Hematopoietic multipotent progenitor cell treated with erythropoietin and hydrocortisone succinate and interleukin-3 and kit ligand, for 4 days (in vitro differentiated cells): ENCODE measurements at places on chromosomes 5 and 9.

- DNase-seq: no peak
Observed at GRCh38 chr5:93821891-93822415, 80.6 kb upstream of the POU5F2 start.

- peak; percentile 57 for DNase-seq
Observed at GRCh38 chr9:19379697-19380046, 364 bp downstream of the RPS6 start.

DNA sequence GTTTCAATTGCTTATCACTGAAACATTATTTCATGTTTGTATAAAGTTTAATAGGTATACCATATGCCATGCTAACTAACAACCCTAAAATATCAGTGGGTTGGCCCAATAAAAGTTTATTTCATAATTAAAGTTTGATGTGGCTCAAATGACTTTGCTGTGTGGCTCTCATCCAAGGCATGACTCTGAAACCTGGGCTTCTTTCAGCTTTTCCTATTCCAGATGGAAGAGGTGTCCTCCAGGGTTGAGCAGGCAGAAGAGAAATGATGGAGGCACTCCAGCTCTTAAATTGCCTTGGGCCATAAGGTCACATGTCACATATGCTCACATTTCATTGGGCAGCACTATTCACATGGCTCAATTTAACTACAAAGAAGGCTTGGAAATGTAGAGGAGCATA is 101.9 kb downstream of the MACIR start:
- no peak for DNase-seq

- peak; percentile 84 for DNase-seq
Observed at GRCh38 chr5:31581498-31582099, 49.5 kb downstream of the C5orf22 start.

- no peak for DNase-seq
Observed at GRCh38 chr5:83199126-83199525, 121.8 kb downstream of the XRCC4 start.

DNA sequence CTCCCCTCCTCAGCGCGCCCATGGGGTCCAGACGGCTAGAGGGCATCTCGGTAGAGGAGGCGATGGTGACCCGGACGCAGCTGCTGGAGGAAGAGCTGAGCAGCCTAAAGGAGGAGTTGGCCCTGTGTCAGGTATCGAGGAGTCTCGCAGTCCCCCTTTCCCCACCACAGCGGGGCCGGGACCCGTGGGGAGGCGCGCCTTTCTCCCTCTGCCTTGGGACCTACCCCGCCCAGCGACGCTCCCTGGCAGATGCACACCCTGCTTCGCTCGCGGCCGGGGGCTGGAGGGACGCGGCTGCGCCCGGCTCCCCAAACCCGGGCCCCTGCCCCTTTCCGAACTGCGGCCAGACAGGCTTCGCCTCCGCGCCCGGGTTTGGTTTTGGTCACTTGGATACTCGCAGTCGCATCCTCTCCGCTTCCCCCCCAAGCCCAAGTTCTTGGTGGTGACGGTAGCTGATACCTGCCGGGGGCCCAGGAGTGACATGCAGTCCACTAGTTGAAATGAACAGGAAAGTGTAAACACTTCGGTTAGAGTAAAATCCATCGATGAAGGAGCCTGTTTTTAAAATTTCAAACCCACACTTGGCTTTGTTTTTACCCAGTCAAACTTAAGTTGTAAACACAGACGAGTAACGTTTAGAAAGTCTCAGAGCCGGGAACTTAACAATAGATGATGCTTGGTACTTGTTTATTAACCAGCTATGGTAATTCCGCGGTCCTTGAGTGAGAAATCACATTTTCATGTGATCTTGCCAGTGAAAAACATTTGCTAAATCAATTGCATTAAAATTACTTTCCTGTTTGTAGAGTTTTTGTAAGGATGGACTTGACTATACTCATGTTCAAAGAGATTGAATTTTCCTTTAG is 688 bp downstream of the CNTLN start:
- DNase-seq: peak; percentile 76

- peak; percentile 61 for DNase-seq
Observed at GRCh38 chr5:65734921-65735320, 12.9 kb downstream of the NLN start.

- no peak for DNase-seq
Observed at GRCh38 chr5:172740428-172741205, 30.4 kb downstream of the DUSP1 start.

GRCh38 chr9:92656537-92656925 is 13.4 kb downstream of the IPPK start:
- DNase-seq: no peak

- no peak for DNase-seq
Observed at GRCh38 chr5:79547982-79548381, 34.0 kb upstream of the HOMER1 start.

DNA sequence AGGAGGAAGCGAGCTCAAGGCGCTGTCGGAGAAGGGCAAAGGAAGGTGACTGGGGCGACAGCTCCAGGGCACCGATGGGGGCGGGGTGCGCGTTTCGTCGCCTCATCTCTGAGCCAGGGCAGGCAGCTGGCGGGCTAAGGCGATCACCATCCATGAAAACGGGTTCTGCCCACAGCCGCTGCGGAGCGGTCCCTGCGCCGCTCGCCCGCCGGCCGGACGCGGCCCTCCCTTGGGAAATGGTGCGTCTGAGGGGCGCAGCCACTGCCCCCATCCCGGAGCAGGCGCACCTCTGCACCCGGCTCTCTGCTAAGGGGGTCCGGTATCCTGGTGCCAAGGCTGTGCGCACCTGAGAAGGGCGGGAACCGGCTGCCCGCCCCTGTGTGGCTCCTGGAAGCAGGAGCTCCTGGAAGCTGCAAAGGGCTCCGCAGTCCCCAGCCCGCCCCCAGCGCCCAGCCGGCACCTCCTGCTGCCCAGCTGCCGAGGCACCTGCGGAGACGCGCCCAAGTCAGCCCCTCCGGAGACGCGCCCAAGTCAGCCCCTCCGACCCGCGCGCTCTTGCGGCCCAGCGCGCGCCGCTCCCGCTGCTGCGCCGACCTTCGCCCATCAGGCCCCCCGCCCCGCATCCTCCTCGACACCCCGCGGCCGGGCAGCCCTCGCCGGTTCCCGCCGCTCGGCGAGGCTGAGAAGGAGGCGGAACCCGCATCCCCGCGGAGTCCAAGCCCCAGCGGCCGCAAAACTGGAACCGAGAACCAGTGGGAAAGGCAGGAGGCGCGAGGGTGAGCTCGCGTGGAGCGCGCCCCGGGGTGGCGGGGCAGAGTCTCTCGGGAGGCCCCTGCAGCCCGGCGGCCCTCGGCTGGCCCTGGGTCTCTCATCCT is 757 bp downstream of the ANKRD34B start:
- peak; percentile 8 for DNase-seq

DNA sequence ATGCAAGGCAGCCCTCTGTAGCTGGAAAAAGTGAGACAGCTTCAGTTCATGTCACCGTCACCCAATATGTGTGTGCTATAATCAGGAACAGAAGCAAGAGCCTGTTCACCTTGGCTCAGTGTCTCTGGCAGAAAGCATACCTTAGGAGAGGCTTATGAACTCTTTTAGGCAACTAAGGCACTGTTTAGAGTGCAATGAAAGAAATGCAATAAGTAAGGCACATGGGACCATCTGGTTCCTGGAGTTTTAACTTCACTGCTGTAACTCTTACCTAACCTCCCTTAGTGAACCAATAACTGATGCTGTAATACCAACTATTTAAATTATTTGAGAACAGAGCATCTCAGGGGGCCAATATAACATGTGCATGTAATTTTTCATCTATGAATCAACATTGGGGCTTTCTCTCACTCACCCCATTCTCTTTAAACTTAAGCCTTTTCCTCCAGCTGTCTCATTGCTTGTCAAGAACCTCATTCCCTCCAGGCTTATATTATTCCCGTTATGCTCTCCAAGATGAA is 32.4 kb downstream of the C9 start:
- DNase-seq: no peak

DNA sequence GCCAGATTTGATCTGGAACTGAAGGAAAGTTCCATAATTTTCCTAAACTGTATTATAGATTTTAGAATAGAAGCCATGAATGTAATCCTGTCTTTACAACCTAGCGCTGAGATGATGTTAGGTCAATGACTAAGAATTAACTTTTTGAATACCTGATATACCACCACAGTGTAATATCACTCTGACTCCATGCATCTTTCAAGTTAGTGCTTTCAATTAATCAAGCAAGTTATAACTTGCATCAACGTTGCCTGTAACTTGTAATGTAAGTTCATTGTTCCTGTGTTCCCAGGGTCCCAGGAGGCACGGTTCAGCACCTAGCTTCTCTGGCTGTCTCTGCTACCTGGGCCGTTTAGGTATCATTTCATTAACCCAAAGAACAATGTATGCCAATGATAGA is 139.3 kb downstream of the CSNK1G3 start:
- DNase-seq: no peak

DNA sequence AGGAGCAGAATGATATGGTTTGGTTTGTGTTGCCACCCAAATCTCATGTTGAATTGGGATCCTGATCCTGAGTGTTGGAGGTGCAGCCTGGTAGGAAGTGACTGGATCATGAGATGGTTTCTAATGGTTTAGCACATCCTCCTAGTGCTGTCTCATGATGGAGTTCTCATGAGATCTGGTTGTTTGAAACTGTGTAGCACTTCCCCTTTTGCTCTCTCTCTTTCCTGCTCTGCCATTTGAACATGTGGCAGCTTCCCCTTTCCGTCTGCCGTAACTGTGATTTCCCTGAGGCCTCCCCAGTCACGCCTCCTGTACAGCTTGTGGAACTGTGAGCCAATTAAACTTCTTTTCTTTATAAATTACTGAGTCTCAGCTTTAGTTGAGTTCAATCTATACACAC is 756.8 kb upstream of the CDH6 start:
- DNase-seq: peak; percentile 73

- no peak for DNase-seq
Observed at GRCh38 chr5:124671193-124671592, 75.2 kb downstream of the ZNF608 start.

DNA sequence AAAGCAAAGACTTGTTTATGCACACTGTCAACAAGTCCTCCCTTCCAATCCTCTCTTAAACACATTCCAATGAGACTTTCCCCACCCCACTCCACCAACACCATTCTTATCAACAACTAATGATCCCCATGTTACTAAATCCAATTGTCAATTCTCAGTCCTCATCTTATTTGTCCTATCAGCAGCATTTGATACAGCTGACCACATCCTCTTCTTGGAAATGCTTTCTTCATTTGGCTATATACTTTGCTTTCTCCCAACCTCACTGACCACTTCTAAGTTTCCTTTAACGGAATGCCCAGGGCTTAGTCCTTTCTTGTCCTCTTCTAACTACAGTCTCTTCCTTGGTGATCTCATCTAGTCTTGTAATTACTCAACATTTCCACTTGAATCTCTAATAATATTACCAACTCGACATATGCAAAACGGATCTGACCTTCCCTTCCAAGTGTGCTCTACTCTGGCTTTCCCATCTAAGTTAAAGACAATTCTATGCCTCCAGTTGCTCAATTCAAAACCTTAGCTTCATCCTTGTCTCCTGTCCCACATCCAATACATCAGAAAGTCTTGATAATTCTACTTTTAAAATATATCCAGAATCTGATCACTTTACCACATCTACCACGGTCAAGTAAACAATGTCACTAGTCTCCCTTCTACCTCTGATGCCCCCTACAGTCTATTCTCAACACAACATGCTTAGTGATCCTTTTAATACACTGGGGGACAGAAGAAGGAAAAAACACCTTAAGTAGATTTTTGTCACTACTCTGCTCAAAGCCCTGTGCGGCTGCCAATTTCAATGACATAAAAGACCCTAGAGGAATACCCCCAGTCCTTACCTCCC is 25.5 kb downstream of the AGTPBP1 start:
- DNase-seq: peak; percentile 69

DNA sequence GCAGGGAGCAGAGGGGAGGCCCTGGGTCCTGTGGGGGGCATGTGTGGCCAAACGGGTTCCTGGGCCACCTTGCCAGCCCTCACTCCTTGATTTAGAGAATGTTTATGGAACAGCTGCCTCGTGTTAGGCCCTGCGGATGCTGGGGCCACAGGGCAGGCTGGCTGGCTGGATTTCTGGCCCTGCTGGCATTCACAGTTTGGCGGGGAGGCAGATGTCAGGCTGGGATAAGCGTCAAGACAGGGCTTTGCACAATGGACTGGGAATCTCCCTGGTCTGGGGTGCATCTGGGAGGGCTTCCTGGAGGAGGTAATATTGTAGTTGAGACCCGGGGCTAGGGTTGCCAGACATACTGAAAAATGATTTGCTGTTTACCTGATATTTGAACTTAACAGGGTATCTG is 13.8 kb downstream of the NCS1 start:
- DNase-seq: no peak

- no peak for DNase-seq
Observed at GRCh38 chr5:68562308-68562707, 346.8 kb downstream of the PIK3R1 start.

DNA sequence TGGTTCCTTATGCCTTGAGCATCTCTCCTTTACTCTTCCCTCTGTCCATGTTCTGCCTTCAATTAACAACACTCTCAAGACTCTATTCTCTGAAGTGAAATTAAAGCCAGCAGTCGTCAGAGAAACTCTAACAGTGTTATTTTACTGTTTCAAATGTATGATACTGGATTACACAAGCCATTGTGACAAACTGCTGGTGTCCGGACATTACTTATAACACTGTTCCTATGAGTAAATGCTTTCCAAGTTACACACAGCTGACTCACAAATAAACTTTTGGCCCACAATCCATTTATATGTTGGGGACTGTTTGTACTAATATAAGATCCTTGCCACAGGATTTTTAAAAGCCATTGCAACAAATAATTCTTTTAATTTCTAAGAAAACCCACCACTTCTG is 63.2 kb upstream of the GHR start:
- no peak for DNase-seq

GRCh38 chr5:67257077-67257476 is 60.5 kb upstream of the CD180 start:
- DNase-seq: no peak

GRCh38 chr9:107170801-107171200 is 112.3 kb upstream of the RAD23B start:
- no peak for DNase-seq

DNA sequence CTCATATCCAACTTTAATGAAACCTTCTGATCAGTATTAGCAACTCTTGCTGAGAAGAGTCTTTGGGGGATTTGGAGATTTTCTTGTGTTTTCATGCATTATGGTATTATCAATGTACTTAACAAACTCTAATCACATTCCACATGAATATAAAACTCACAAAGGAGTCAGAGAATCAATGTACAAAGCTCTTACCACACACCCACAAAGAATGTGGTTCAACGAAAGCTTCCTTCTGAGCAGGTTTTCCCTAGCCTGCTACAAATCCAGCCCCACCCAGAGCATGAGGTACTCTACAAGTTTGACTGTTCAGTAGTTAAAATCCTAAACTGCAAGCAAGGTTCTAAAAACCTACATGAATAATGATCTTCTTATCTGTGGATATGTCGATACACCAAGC is 210.1 kb downstream of the TARS1 start:
- no peak for DNase-seq

- DNase-seq: no peak
Observed at GRCh38 chr5:178982941-178983340, 12.2 kb downstream of the GRM6 start.

GRCh38 chr5:148960070-148960769 is 102.6 kb downstream of the SH3TC2 start:
- DNase-seq: no peak

DNA sequence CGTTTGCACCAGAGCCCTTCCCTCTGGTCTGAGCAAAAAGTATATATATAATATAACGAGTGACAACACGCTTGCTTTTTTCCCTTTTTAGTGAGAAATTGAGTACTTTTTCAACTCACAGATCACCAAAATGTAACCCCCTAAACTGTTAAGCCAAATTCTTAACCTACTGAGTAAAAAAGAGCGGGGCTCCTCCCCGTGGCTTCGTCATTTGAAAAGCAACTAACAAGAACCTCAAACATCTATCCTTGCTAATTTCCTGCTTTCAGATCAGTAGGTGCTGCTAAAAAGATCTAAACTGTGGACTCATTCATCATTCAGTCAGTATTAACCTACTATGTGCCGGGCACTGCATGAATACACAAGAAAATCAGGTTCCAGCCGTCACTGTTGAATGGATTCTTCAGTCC is 1.0 kb upstream of the PTBP3 start:
- DNase-seq: peak; percentile 76
